ENCODE measurements at places on chromosomes 12 and 14. TPM values are rescaled to one million over a fixed set of nuclear protein-coding genes. Genes with fewer than 3 reads are reported as not detected.

Gene CDCA3
- polyA plus RNA-seq: 29.5 TPM

Gene POTEM
- not detected for polyA plus RNA-seq

Gene PRKD1
- polyA plus RNA-seq: 22.2 TPM

Gene ZDHHC22
- not detected for polyA plus RNA-seq

Gene ARHGEF40
- 97.3 TPM for polyA plus RNA-seq

Gene ZC2HC1C
- 4.9 TPM for polyA plus RNA-seq

Gene KDM5A
- polyA plus RNA-seq: 53.5 TPM

Gene WSCD2
- polyA plus RNA-seq: 0.51 TPM

Gene ITGB7
- 1.6 TPM for polyA plus RNA-seq

Gene OTX2
- polyA plus RNA-seq: not detected

Gene P2RX7
- polyA plus RNA-seq: 2.1 TPM

Gene PAX9
- polyA plus RNA-seq: 0.70 TPM

DNA sequence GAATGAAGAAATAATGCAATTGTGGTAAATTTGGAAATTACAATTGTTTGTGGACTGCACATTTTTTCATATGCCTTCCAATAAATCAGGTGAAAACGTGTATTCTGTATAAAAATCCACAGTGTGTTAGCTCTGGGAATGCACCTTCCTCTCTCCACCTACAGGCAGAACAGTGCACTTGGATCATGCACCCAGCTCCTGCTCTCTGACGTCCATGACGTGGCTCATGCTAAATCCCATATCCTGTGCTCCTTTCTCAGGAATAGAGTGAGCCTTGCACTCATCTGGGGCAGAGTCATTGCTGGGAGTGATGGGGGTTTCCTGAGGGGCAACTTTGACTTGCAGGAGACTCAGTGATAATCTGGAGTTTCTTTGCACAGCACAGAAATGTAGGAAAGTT lies 1282.1 kb downstream of the TMEM121 start:
- DNase-seq: no peak

DNA sequence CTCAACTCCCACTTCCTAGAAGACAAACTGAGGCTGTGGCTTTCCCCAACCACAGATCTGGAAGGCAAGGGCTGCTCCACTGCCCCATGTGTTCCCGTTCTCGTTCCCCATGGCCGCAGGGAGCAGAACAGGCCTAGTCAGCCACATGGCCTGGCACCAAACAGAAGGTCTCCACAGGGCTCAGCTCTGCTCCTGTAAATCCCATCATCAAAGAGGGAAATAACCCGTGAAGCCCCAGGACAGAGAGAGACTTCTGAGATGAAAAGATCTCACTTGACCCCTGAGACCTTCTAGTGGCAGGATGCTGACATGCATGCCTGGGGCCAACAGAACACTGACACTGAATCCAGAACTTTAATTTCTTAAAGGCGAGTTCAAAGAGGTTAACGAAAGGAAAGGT lies 68.9 kb downstream of the BCL11B start:
- no peak for DNase-seq

GRCh38 chr14:47252802-47253201 lies 422.6 kb downstream of the MDGA2 start:
- DNase-seq: no peak

DNA sequence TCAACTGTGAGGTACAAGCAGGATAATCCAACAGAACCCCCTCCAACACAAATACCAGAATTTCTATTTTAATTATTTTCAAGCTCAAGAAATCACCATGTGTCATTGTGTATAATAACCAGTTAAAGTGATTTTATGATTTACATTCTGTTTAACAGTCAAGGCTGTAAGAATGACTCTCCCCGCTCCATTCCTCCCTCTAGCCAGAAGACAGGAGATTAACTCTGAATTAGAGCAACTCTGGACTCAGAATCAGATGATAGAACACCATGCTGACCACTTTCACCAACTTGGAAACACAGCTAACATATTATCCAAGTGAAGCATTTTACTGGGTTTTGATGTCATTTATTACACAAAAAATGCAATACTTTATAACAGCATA lies 71.9 kb downstream of the ATP2B1 start:
- no peak for DNase-seq

DNA sequence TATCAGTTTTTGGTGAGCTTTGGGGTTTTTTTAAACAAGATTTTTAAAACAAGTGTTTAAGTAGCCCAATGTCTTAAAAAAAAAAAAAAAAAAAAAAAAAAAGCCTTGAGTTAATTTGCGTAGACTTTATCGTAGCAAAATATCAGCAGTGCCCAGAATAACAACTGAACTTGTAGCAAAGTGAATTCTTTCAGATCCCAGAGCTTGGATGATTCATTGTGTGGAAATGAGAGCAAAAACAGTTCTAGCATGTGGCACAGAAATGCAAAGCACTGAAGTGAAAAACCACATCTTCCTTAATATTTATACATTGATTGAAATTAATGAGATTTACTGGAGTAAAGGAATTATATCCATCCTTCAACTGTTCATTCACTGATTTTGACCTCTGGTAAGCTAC lies 258.1 kb downstream of the EGLN3 start:
- DNase-seq: no peak

DNA sequence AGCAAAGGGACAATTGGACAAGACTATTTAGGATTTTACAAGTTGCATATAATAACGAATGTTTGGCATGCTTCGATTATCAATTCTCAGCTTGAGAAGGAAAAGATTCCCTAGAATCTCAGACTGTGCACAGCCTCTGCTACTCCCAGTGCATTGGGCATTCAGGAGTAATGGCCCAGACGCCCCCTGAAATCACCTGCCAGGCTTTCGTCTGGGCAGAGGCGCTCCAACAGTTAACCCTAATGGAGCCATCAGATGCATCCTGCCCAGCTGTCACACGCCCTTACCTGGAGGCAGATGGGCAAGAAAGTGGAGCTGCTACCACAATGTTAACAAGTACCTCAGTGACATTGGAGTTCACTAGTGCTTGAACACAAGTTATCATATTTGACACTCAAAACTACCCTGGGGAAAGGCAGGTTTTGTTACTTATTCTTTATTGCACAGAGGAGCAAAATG lies 927 bp upstream of the LRP6 start:
- DNase-seq: no peak

DNA sequence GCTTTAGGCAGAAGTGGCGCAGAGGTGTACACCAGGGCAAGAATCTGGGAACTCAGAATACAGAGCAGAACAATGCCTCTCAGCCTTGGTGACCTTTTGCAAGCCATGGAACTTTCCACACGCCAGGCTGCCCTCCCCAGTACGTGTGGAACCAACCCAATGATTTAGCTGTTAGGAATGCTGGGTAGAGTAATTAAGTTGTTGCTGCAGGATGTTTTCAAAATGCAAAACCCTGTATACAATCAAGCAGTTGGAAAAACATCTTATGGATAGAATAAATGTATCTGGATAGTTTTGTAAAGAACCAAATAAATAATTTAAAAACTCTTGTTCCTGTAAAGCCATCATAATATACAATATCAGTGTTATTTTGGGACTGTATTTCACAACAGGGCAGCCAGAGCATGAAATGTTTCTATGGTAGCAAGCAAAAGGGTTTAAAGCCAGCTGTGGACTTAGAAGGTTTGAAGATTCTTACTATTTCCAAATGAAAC lies 19.4 kb downstream of the PPP1R36 start:
- peak; percentile 65 for DNase-seq

GRCh38 chr14:63938198-63939005 lies 85.6 kb downstream of the SYNE2 start:
- no peak for DNase-seq

GRCh38 chr14:76135722-76136121 lies 16.0 kb upstream of the GPATCH2L start:
- no peak for DNase-seq

GRCh38 chr12:91885851-91886731 lies 259.6 kb downstream of the BTG1 start:
- DNase-seq: no peak

DNA sequence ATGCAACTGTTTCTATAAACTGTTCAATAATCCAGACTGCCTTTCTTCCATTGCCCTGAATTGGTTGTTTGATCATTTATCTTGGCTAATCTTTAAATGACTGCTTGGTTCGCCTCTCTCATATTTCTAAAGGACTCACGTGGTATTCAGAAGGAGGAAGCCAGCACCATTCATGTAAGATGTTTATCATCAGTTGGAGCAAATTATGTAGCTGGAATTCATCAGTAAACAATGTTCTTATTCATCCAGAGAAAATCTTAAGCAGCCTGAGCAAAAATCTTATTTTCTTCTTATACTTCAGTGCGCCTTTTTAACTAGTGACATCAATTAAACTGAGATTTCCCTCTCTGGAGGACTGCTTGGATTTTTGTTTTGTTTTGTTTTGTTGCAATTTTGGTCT lies 538.7 kb upstream of the TMEM132C start:
- DNase-seq: no peak

GRCh38 chr12:32043928-32044549 lies 62.6 kb upstream of the BICD1 start:
- no peak for DNase-seq

DNA sequence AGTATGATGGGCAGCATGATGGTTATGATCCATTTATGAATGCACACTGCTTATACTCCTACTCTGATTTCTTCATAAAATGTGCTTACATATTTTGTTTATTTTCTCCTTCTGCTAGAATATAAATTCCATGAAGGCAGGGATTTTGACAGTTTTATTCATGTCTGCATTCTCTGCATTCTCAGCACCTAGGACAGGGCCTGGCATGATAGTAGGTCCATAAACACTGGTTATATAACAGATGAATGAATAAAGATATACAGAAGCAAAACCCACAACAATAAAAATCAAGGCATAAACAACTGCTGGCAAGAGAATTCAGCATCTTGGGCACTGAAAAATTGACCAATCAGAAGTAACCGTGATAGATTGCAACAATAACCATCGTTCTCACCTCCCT lies 115.4 kb downstream of the WIF1 start:
- DNase-seq: no peak

DNA sequence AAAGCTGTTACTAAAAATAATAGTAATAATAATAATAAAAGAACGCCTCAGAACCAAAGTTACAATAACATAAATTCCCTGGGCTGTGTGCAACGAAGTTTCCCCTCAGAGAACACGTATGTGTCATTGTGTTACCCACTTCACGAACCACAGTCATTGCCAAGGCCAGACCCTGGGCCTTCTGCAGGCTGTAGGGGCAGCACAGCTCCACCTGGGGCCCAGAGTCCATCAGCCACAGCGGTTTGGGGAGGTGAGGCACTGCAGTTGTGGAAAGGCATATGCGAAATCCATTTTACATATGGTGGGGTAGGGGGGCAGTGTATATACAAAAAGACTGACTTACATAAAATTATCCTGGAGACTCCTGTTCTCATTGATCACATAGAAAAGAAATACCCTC lies 56.1 kb downstream of the ESR2 start:
- no peak for DNase-seq

DNA sequence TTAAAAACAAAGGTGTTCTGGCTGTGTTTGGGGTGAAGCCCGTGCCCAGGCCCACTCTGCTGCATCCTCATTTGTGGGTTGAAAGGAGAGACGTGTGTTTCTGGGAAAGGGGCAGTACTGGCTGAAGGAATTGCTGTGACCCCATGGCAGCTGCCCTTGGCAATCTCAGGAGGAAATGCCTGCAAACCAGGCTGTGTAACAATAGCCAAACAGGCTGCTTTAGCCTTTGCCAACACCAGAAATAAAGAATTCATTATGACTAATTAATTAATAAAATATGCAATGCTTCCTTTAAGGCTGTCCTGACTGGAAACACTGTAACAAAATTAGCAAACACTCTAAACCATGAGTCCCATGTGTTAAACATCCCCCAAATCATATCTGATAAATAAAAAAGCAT lies 53.0 kb upstream of the KRR1 start:
- no peak for DNase-seq

DNA sequence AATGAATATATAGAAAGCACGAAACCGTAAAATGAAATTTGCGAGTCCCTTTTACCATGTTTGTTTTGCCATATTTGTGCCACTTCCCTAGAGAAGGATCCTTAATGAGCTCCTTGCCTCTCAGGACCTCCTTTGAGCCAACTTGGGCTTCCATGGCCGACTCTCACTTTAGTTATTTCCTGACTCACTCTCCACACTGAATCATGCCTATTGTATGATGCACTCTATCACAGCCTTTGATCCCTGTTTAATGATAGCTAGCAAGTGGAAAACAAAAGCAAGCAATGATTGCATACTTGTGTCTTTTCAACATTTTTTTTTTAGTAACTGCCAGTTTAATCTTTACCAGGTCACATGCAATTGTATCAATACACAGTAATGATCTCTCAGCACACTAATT lies 153.2 kb downstream of the CCER1 start:
- no peak for DNase-seq

- DNase-seq: no peak
Observed at GRCh38 chr14:61343471-61343870, 22.1 kb downstream of the PRKCH start.

GRCh38 chr12:12810553-12811021 lies 2.6 kb upstream of the DDX47 start:
- DNase-seq: no peak

- peak; percentile 87 for DNase-seq
Observed at GRCh38 chr14:76772300-76773187, 11.3 kb downstream of the VASH1 start.

DNA sequence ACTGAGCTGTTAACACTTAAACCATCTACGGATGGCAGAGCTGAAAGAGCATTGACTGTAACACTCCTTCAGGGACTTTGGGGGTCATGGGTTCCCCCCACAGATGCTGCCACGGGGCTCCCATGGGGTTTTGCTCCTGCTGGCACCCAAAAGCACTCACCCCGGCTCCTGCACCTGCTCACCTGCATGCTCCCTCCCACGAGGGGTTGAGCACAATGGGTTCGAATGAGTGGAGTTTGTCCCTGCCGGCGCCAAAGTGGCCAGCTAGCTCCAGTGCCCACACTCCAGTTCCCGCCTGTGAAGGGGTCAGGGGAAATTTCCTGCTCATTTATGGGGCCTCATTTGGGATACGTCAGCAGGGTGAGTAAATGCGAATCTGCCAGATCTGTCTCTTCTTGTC lies 40.7 kb downstream of the TNFAIP2 start:
- DNase-seq: no peak

GRCh38 chr12:123908884-123909725 lies 63.5 kb downstream of the CCDC92 start:
- no peak for DNase-seq

GRCh38 chr12:121538699-121539061 lies 42.1 kb downstream of the KDM2B start:
- DNase-seq: no peak

DNA sequence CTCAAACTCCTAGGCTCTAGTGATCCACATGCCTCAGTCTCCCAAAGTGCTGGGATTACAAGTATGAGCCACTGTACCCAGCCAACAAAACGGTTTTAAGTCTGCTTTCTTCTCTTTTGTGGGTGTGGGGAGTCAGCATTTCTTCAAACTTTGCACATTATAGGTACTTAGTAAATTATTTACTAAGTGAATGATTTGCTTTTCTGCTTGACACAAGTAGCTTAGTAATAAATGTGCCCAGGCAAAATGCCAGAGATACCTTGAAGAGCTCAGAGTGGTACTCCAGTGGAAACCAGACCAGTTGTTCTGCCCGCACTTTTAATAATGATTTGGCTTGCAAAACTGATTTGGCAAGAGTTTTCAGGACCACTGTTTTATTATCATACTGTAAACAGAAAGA lies 15.0 kb downstream of the DEPDC4 start:
- DNase-seq: peak; percentile 44

- peak; percentile 30 for DNase-seq
Observed at GRCh38 chr12:39780913-39781446, 161.4 kb upstream of the ABCD2 start.

- no peak for DNase-seq
Observed at GRCh38 chr12:98812225-98812624, 167.1 kb downstream of the APAF1 start.

Data from left lung (tissue), 14 donors.